ENCODE measurements at places on chromosomes 4 and X.

- DNase-seq = no peak
Measured at GRCh38 chr4:161121451-161121850, 1042.3 kb downstream of the FSTL5 start.

- no peak for DNase-seq
Measured at GRCh38 chr4:158190718-158191117, 17.9 kb upstream of the GASK1B start.

GRCh38 chr4:70808151-70808550 lies 31.5 kb downstream of the GRSF1 start:
- DNase-seq = no peak

DNA sequence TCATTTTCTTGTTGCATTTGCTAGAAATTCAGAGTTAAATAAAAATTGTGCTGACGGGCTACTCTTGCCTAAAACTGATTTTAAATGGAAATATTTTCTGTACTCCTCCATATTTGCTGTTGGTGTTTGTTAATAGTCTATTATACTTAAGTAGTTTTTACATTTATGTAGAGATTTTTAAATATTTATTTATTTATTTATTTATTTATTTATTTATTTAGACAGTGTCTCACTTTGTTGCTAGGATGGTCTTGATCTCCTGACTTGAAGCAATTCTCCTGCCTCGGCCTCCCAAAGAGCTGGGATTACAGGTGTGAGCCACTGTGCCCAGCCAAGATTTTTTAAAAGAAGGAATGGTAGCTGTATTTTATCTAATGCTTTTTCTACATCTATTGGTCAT lies 68.1 kb downstream of the TMEM164 start:
- DNase-seq = no peak

DNA sequence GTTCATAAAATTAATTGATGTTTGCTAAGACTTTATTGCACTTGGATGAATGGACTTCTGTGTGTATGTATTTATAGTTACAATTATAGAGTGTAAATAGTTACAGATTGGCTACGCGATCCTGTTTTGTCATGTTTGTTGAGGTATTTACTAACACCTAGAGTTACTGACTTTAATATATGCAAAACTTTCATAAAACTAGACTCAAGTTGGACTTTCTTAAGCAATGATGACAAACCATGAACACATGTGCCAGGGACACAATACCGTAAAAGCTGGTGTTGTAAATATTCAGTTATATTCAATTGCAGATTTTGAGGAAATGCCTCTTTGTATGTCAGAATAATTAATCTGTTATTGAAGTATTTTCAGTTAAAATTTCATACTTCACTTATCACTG lies 6.1 kb downstream of the GRIA2 start:
- no peak for DNase-seq

DNA sequence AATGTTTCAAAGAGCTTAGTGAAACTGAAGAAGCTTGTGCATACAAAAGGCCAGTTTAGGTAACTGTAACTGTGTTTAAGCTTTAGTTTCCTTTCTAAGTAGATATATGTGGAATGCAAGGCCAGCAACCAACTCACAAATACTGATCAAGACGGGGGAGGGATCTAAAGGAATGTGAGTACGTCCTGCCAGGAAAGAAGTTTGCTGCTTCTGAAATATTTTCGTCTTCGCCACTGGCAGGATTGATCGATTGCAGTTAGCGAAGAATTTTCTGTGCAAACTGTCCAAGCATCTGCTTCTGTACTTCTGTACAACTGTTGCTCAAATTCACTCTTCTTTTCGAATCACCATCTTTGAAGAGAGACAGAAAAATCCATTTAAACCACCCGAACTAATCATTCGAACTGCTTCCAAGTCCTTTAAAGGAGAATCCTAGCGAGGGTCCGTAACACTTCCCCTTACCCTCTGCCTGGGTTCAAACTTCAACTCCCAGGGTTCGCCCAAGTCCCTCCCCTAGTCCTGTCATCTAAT lies 373 bp upstream of the INTS6L start:
- DNase-seq = no peak

DNA sequence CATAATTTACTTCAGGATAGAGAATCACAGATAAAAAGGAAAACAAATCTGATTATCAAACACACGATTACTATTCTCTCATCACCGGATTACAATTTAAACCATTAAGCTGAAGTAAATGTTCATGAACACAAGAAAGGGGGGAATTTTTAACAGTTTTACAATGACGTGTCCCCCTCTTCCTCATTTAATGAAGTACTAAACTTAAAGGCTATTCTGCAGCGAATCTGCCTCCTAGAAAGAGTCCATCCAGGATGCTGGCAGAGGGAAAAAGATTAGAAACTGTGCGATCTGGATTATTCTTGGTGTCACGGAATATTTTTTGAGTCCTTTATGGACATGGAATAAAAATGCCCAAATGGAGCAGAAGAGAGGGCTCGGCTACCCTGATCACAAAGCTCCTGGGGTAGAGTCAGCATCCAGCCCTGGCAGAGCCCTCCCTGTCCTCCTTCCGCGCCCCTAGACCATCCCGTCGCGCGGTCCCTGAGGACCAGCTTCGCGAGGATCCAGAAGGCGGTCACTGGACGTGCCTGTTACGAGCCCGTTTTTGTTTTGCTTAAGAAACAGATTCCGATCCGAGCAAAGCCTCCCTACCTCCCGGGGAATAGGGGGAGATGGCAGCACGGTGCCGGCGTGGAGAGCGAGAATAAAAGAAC lies 1.2 kb downstream of the ELF2 start:
- no peak for DNase-seq

- no peak for DNase-seq
Measured at GRCh38 chr4:183300070-183300469, 20.0 kb downstream of the CLDN22 start.

GRCh38 chrX:24099394-24099793 lies 44.6 kb downstream of the EIF2S3 start:
- no peak for DNase-seq

GRCh38 chr4:78774417-78774816 lies 1.7 kb upstream of the BMP2K start:
- DNase-seq = no peak

DNA sequence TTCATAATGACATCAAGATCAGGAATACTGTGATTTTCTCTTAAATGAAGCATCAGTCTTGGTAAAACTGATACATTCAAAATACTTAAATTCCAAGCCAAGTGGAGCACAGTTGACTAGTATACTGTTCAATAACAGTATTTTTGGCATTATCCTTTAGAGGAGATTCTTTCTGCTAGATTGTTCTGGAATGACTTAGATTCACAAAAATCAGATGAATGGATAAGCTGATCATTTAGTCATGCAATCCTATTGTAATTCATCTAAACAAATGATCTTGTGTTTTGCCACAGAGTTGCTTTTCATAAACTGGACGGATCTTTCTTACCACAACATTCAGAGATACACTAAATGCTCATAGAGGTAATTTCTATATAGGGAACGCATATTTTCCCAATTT lies 232.0 kb downstream of the CXXC4 start:
- DNase-seq = no peak

DNA sequence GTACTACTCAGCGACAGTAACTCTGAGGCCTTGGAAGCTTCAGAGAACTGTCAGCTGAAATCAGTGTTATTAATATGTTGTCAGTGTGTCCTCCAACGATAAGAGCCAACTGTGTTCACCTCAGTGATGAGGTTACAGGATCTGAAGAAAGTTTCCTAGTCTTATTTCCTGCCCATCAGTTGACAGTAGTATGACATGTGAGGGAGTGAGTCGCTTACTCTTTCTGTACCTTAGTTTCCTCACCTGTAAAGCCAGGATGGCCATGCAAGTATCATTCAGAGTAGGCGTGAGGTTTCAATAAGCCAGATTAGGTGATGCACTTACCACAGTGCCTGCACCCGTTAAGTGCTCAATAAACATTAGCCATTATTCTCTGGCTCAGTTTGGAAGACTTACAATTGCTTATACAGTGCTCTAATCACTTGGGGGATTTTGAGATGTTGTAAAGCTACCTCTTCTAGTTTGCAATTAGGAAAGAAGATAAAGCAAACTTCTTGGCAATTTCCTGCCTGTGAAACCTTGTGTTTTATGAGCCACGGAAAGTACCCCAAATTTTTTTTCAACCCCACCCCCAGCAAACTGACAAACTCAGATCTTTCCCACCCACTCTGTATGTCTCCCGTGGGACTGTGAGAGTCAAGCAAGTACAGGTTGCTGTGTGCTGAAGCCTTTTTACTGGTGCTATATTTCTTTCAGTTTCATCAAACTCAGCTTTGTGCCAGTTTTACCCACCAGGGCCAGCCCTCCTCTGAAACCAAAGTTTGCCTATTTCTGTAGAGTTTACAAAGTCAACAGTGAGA lies 62.2 kb downstream of the ANXA3 start:
- DNase-seq = no peak

GRCh38 chrX:56793112-56793430 lies 64.0 kb downstream of the NBDY start:
- no peak for DNase-seq

DNA sequence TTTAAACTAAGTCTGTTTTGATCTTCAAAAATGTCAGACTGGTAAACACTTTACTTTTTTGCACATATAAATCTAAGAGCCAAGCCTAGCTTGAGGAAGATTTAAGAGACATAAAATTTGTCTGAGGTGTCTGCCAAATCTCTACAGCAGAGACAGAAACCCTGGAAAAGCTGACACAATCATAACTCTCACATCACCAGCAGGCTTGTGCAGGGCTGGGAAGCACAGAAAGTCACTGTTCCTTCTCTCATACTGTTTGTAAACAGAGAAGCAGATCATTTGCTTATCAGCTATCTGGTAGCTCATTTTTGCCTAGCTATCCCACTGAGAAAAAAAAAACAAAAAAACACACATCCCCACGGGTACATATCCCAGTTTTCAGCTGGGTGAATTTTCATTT lies 7.0 kb downstream of the ENOX2 start:
- DNase-seq = no peak

DNA sequence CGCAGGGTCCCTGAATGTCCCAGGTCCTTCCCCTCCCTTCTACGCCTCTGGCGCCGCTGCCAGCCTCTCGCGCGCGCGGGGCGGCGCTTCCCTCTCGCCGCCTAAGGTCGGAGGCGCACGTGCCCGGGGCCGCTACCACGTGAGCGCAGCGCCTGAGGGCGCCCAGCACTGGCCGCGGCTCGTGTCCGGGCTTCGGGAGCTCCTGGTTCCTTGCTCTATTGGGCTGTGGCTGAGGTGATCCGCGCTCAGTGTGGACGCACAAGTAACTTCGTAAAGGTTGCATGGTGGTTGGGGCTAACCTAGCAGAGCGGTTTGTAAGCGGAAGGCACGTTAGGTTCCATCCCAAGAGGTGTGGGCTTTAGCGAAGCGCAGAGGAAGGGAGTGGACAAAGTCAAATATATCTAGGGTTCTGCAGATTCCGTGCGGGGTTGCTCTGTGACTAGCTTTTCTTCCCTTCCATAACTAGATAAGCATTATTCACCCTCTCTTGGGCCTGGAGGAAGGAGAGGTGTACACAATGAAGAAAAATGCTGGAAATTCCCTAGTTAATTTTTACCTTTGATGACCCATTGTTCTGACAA lies 1.8 kb downstream of the TLL1 start:
- DNase-seq = no peak

DNA sequence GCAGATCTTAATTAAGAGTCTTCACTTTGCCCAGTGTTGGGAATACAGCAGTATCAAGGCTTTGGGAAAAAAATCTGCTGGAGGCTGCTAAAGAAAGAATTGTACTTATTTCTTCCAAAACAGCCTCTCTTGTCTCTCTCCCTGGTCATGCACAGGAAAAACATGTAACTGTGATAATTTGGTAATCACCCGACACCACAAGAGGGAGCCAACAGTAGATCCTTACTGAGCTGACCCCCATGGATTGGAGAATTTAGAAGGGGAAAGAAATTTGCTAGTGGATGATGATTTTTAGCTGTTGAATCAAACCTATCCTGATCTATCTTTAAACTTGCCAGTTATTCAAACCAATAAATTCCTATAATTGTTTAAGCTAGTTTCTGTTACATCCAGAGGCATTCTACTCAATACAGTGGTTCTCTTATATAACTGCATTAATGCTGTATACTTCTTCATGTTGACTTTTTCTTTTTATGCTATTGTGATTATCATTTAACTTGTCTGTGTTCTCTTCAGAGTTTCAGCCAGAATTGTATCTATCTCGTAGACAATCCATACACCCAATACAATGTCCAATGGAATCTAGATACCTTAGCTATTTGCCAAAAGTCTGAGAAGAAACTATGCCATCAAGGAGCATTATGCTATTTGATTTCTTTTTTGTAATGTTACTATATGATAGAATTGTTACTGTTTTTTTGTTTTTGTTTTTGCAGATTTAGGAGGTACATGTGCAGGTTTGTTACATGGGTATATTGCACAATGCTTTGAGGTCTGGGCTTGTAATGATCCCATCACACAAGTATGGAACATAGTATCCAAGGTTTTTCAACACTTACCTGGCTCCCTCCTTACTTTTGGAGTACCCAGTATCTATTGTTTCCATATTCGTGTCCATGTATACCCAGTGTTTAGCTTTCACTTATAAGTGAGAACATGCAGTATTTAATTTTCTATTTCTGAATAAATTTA lies 31.3 kb upstream of the ARHGEF38 start:
- DNase-seq = no peak

- no peak for DNase-seq
Measured at GRCh38 chr4:10180927-10181744, 64.5 kb upstream of the WDR1 start.

- DNase-seq = no peak
Measured at GRCh38 chrX:98480606-98481005, 1596.9 kb downstream of the RPA4 start.

DNA sequence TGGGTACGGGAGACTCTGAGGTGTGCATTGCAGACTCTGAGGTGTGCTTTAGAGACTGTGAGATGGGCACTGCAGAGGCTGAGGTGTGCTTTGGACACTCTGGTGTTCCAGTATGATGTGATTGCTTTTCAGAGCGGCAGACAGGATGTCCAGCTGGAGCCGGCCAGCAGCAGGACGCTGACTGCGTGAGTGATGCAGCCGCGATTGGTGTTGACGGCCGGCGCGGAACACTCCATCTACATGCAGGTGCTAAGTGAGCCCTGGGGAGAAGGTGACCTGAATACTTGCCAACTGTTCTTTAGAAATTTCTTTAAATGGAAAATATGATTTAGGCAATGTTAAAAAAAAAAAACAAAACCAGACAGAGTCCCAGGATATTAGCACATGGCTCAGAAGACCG lies 103.1 kb upstream of the PPP2R3B start:
- DNase-seq = no peak

- peak; percentile 19 for DNase-seq
Measured at GRCh38 chr4:147590249-147590920, 26.8 kb upstream of the TMEM184C start.

GRCh38 chrX:10529344-10529743 lies 91.0 kb downstream of the MID1 start:
- no peak for DNase-seq

Measured in NCI-H1417 treated with DMSO at 0.1 percent for 48 hours (cell line).